Hematopoietic multipotent progenitor cell treated with erythropoietin and hydrocortisone succinate and interleukin-3 and kit ligand, for 4 days (in vitro differentiated cells): ENCODE measurements at places on chromosomes 4 and X.
A peak's percentile ranks its signal among the peaks of the same experiment; 100 is the strongest.

- DNase-seq: peak; percentile 61
These were observed 83.6 kb downstream of the REPS2 start for GRCh38 chrX:17030092-17030491.

DNA sequence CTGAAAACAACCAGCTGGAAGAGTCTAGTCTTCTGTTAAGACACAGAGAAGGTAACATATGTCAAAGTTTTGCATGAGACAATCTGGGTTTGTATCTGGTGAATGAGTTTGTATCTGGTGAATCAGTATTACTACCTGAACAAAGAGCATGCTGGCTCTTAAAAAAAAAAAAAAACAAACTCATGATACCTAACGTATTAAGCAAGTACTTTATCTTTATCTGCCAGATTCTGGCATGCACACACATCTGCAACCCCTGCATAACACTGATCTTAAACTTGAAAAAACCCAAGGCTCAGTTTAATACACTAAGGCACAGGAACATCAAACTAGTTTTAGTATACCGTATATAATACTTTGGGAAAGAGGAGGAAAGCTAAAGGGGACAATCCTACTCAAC, 5.8 kb downstream of the YTHDC1 start:
- DNase-seq: peak; percentile 65

DNA sequence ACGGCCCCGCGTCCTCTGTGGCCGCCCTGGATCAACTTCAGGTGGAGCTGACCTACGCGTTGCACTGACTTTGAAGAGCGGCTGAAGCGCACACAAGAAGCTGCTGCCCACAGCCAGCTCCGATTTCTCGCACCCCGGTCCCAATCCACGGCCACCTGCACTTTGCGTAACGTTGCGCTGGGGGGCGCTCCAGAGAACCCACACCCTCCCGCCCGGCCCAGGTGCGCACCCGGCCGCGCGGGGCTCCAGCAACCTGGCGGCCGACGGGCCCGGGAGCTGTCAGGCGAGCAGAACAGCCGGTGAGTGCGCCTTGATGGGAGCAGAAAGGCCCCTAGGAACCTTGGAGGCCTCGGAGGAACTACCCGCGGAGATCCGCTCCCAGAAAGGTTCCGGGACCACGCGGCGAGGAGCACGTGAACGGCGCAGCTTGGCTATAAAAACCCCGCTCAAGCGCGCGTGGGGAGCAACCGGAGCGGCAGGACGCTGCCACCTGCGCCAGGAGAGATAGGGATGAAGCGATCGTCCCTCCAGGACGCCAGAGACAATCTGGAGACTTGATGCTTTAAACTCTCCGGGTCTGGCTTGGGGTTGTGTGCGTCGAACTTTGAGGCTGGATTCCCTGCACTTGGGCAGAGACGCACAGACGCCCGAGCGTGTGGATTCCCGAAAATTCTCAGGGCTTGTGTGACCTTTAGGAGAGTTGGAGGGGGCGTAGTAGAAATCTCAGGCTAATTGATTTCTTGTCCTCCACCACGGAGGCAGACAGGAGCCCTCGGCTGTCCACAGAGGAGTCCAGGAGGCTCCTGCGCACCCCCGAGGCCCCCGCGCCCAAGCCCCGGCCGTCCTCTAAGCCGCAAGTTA, 591 bp upstream of the NWD2 start:
- DNase-seq: peak; percentile 10

DNA sequence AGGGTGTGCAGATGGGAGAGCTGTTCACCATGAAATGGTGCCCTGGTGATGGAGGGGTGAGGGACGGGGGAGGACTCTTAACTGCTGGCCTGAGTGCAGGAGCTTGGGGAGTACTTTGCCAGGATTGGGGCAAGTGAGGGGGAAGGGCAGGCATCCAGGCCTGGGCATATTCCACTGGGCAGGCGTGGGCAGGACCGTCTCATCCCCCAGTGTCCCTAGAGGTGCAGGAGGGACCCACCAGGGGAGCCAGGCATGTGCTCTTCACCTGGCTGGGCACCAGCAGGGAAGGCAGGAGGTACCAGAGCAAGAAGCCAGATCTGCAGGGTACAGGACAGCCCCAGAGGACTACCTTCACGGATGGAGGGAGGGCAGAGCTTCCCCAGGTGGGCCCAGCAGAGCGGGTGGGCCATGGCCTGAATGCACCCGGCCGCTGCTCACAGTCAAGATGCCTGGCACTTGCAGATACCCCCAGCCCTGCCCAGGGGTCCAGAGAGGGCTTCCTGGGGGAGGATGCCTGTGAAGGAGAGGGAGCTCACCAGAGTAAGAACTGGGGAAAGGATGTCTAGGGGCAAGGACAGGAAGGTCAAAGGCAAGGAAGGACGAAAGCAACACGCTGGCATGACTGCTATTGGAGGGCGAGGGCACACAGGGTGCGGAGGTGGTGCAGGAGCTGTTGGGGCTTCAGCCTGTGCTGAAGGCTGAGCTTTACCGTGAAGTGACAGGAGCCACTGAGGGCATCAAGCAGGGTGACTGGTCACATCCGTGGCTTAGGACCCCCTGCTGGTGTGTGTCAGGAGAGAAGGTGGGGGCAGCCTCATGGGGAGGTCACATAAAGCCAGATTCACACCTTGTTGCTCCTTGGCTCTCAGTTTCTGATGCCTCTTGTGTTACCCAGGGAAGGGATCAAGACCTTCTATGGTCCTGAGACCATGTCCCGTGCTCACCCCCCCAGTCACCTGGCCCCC, 68.2 kb upstream of the NKX1-1 start:
- no peak for DNase-seq

GRCh38 chrX:112025753-112026152, 56.8 kb downstream of the TRPC5 start:
- no peak for DNase-seq

DNA sequence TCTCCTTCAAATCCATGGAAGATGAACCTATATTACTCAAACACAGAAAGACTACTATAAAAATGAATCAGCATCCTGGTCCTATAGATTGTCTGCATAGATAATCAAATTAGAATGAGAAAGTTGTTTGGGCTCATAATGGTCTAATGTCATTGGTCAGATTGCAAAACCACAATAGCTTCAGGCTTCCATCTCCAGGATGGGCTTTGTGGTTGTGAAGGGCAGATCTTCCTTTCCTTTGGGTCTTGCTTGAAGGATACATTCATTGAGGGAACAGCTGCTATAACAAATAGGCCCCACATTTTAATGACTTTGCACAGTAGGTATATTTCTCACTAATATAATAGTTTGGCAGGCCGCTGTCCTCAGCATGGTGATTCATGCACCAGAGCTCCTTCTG, 94.3 kb downstream of the REPS2 start:
- no peak for DNase-seq

GRCh38 chrX:126170720-126171119, 4.6 kb upstream of the DCAF12L2 start:
- peak; percentile 54 for DNase-seq

DNA sequence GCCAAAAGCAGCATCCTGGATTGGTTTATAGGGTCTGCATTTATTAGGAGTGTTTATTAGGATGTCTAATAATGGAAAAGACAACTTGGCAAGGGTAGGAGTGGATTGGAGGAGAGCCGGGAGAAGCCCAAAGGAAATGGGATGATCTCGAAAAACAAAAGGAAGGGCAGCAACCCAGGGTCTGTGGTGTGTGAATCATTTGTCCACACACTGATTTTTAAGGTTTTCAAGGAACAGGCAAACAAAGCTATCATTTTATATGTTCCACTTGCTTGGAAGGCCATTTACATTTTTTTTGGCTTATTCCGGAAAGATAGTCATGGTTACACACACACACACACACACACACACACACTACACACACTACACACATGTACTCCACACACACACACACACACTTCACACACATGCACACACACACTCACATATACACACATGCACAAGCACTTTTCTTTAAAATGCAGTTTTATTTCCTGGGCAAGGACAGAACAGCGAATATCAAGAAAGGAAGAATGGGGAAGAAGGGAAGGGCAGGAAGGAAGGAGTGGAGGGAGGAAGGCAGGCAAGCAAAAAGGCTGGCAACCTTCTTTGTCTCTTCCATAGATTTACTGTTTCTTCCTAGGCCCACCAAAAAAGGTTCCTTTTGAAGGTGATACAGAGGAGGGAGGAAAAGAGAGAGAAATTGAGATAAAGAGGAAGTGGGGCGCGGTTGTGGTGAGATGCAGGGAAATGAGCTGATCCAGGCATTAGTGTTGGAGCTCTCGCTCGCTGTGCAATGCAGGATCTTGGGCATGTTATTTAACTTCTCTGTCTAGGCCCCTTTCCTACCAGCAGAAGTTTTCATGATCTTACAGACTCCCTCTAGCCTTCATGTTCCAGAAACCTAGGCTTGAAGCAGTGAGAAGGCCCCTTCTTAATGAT, 88.6 kb upstream of the MAML3 start:
- DNase-seq: peak; percentile 79

DNA sequence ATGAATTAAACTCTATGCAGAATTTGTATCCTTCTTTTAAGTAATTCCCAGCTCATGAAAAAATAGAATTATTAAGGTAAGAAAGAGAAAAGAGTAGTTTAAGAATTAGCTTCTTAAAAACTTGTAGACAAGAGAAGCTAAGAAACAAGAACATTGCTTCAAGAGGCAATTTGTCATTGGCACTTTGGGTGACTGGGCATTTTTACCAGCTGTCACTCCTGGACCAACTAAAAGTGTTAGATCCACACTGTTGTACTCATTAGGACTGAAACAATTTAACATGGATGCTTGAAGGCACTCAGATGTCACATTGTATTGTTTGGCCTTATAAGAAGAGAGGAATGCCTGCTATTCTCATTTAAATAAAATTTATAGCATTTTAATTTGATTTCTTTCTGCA, 7.4 kb downstream of the COL25A1 start:
- DNase-seq: no peak

GRCh38 chr4:105990933-105991332, 95.7 kb downstream of the NPNT start:
- peak; percentile 2 for DNase-seq

DNA sequence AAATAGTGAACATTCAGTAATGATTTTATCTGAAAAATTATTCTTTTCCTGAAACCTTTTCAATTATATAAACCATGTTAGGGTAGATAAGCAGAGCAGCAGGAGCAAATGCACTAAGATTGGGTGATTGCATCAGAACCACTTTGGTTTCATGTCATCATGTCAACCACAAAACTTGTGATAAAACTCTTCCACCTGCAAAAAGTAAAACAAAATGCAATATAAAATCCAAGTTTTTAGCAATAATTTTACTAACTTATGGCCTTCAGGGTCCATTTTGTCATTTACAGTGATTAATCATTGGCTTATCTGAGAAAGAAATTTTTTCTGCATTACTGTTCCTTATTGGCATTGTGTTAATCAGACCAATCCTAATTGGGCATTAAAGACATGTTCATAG, 42.4 kb downstream of the NHS start:
- DNase-seq: peak; percentile 4

- no peak for DNase-seq
These were observed 75.5 kb downstream of the NYX start for GRCh38 chrX:41522671-41523070.

- no peak for DNase-seq
These were observed 201.9 kb upstream of the BCOR start for GRCh38 chrX:40299641-40300046.

DNA sequence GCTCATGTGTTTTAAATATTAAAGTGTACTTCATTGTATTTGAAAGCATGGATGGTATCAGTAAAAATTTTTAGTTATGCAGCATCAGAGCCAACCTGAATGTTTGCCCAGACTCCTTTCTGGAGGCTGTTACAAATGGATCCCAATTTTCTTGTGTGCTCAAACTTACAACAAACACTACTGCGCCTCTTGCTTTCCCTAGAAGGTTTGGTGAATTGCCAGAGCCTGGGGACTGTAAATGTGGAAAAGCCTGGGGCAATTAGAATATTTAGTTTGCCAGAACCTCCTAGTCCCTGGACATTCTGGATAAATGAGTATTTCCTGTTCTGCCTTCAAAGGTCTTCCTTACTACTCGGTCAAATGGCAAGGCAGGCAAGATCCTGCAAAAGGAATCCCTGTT, 4.8 kb downstream of the CAPN6 start:
- no peak for DNase-seq

DNA sequence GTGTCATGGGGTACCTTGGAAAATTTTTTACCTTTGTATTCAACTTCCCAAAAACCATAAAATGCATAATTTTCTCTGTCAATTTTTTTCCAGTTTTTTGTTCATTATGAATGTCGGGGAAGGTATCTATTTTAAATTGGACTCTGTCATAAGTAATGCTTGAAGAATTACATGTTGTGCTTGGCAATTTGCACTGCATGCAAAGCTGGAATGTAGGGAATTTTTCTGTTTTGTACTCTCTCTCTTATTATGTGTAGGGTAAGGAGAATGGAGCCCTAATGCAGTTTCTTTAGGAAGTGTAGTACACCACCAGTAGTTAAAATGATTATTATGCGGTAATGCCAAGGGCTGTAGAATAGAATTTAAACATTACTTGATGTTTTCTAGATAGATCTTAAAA, 137.7 kb upstream of the LIMCH1 start:
- DNase-seq: no peak

DNA sequence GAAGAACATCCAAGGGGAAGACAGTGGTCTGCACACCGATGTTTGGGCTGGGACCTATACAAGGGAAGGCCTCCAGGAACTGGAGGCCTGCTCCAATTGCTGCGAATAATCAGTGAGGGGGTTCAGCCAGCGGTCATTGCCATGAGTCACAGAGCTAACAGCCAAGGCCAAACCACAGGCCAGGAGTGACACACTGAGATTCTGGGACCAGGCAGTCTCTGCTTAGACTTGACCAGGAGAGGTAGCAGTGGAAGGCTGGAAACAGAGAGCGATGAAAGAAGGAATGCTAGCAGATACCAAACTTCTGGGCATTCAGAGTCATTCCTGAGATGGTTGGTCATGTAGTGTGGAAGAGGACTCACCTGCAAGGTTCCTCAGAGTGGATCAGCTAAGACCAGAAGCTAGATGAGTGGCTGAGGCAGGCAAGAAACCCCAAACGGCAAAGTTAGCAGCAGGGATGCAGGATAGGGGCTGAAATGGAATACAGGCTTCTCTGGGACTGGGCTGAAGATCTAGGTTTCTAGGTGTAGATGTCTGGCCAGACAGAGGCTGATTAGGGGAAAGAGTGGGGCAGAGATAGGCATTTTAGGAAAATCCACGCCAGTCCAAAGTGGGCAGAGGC, 54.7 kb downstream of the CNGA2 start:
- no peak for DNase-seq

DNA sequence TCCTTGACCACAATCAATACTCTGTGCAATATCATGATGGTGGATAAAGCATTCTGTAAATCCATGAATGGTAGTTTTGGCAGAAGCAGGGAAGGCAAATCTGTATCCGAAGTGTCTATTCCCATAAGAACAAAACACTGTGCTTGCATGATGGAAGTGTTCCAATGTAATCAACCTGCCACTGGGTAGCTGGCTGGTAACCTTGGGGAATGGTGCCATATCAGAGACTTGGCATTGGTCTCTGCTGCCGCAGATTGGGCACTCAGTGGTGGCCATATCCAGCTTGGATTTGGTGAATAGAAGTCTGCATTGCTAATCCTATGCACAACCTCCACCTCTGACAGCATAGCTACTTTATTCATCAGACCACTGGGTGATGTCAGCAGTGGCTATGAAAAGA, 114.3 kb upstream of the EMCN start:
- DNase-seq: no peak

DNA sequence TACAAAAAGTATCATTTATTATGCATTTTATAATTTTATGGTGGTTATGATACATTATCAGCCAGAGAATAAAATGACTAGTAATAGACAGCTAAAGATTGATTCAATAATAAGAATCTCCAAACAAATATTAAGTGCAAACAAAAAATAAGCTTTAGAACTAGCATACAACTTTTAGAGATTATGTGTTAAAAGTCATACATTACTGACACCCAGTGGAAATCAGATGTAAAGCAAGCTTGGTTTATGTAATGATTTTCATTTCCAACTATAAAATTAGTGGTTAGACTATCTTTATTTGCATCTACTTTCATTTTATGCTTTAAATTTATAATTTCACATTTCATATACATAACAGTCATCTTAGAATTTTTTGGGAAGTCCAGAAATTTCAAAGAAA, 57.7 kb downstream of the IL13RA2 start:
- DNase-seq: peak; percentile 30
